GM12891 (cell line): ENCODE measurements at places on chromosomes 3 and 15.

DNA sequence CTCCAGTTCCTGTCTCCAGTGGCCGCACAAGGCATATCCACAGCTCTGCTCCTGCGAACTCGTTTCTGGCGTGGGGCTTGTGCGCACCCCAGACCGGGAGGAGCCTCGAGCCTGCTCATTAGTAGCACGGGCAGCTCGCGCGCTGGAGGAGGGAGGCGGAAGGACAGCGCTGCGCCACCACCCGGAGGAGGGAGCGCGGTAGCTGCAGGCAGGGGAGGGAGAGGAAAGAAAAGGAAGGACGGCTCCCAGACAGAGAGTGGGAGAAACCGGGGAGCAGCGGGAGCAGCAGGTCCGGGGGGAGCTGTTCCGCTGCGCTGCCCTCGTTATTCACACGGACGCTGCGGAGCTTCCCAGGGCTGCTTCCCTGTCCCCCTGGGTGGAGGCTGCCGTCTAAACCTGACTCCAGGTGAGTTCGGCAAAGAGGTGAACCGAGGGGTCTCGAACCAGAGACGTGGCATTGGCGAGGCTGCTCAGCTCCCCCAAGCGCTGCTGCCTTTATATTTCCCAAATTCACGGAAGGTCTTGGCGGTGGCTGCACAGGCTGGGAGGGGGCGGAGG is 121.3 kb upstream of the ZNF717 start:
- DNase-seq, result no peak

- no peak for DNase-seq
These were observed 207.3 kb upstream of the CTNNB1 start for GRCh38 chr3:40992023-40992422.

DNA sequence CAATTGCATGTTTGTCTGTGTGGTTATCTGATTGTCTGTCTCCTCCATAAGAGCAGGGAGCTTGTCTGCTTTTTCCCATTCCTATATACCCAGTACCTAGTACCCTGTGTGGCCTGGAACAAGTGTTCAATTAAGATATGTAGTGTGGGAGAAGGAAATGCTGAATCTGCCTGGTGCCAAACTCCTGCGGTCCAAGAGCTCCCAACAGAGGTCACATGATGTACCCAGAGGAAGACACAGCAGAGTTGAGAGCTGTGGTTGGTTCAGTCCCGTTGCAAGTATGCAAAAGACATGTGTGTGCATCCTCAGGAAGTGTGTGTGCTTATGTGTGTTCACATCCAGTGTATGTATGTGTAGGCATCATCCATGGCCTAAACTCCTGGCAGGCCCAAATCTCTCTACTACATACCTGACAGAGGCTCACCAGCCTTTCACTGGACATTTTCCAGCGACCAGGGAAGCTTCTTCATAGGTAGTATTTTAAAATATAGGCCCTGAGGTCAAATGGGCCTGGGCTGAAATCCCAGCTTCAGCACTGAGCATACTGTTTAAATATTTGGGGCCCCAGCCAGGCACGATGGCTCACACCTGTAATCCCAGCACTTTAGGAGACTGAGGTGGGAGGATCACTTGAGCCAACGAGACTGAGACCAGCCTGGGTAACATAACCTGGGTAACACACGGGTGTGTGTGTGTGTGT is 34.0 kb upstream of the ITGA11 start:
- DNase-seq, result no peak

GRCh38 chr3:181629711-181630110 is 82.0 kb upstream of the SOX2 start:
- no peak for DNase-seq
